A549 treated with Hydrocortisone at 1 μM for 4 hours (cell line): ENCODE measurements at places on chromosomes 12 and 14. TPM values are rescaled to one million over a fixed set of nuclear protein-coding genes. Genes with fewer than 3 reads are reported as not detected.

Gene PRKD1
- total RNA-seq = 2.6 to 3.1 TPM (median 2.8 TPM) in 5 replicates

Gene RNF41
- 22.2 to 30.8 TPM (median 25.8 TPM) in 5 replicates for total RNA-seq

Gene WNT1
- 0.07 to 0.15 TPM (median 0.12 TPM) in 5 replicates for total RNA-seq

Gene ANKRD9
- 5.2 to 11.3 TPM (median 10.6 TPM) in 5 replicates for total RNA-seq

Gene WDR89
- 8.1 to 10.8 TPM (median 8.7 TPM) in 5 replicates for total RNA-seq

Gene AICDA
- total RNA-seq = 0.13 to 0.28 TPM (median 0.24 TPM) in 5 replicates

Gene NUBPL
- 7.4 to 9.9 TPM (median 7.9 TPM) in 5 replicates for total RNA-seq

Gene KRT73
- 0.06 TPM in 1 of 5 replicates, not detected in the others for total RNA-seq

Gene RBM25
- total RNA-seq = 47.3 to 67.2 TPM (median 52.7 TPM) in 5 replicates

Gene BEGAIN
- 5.4 to 7.0 TPM (median 5.8 TPM) in 5 replicates for total RNA-seq

Gene CLEC7A
- not detected in 5 replicates for total RNA-seq

Gene FAM186B
- total RNA-seq = 0.05 to 0.16 TPM (median 0.13 TPM) in 5 replicates

Gene P2RX7
- 0.03 TPM in 1 of 5 replicates, not detected in the others for total RNA-seq

Gene LRIG3
- total RNA-seq = 3.3 to 5.8 TPM (median 4.3 TPM) in 5 replicates

Gene CCER1
- not detected in 5 replicates for total RNA-seq

Gene ADAMTS20
- not detected in 5 replicates for total RNA-seq

Gene GZMH
- not detected in 5 replicates for total RNA-seq

Gene TULP3
- 14.6 to 22.7 TPM (median 19.0 TPM) in 5 replicates for total RNA-seq

Gene PTPN21
- total RNA-seq = 7.1 to 9.7 TPM (median 9.0 TPM) in 5 replicates

Gene MYF5
- total RNA-seq = not detected in 5 replicates

Gene CLEC12A
- total RNA-seq = not detected in 5 replicates

Gene KCNH3
- 1.7 to 3.3 TPM (median 2.1 TPM) in 5 replicates for total RNA-seq

Gene SLC10A1
- total RNA-seq = not detected in 5 replicates

Gene TSPAN19
- not detected in 5 replicates for total RNA-seq

Gene REP15
- total RNA-seq = 0.18 to 0.63 TPM (median 0.35 TPM) in 5 replicates

Gene OAS3
- total RNA-seq = 18.4 to 27.6 TPM (median 23.5 TPM) in 5 replicates

Gene DBX2
- total RNA-seq = not detected in 5 replicates

Gene PRKAG1
- total RNA-seq = 39.3 to 49.0 TPM (median 41.1 TPM) in 5 replicates

Gene PIWIL1
- total RNA-seq = not detected in 5 replicates

Gene AMN1
- 9.5 to 10.5 TPM (median 10.1 TPM) in 5 replicates for total RNA-seq

Gene SLIRP
- 346 to 453 TPM (median 408 TPM) in 5 replicates for total RNA-seq

Gene RNF212B
- total RNA-seq = not detected in 5 replicates

Gene TXNDC16
- 0.92 to 1.4 TPM (median 0.98 TPM) in 5 replicates for total RNA-seq
